ENCODE measurements at places on chromosomes 5 and 9.

- no peak for DNase-seq
These were observed 13.3 kb downstream of the RBM18 start for GRCh38 chr9:122251351-122251750.

GRCh38 chr9:89740722-89741121, 135.9 kb downstream of the GADD45G start:
- DNase-seq = peak; percentile 55

DNA sequence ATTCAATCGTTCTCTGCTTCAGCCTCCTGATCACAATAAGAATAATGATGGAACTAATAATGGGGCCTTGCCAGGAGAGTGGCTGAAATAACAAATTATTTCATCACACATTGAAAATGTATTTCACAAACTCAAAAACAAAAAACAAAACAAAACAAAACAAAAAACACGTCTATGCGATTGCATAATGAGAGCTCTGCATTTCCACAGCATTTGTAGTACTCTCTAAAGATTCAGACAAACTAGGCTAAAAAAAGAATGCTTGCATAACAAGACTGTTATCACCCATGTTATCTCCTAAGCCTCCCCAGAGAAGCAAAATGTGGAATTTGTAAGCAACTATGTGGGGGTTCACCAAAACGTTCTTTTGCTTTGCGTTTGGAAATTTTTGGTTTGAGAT, 48.1 kb downstream of the PRELID2 start:
- no peak for DNase-seq

DNA sequence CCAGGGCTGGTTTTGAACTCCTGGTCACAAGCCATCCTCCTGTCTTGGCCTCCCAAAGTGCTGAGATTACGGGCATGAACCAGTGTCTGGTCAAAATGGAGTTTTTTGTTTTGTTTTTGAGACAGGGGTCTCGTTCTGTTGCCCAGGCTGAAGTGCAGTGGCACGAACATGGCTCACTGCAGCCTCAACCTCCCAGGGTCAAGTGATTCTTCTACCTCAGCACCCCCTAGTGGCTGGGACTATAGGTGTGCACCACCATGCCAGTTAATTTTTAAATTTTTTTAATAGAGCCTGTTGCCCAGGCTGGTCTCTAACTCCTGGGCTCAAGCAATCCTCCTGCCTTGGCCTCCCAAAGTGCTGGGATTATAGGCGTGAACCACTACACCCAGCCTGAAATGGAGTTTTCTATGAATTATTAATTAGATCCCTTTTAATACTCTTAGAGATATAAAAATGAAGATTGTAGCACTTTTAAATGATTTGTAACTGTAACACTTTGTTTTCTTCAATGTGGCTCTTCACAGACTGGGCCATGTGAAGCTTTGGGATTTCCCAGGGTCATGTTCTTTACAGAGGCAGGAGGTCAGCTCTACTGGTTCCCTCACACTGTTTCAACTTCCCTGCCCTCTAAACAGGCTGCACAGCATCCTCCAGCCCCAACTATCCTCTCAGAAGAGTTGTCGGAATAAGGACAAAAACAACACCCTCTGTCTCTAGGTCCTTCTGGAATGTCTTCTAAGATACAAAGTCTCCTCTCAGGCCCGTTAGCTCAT, 32.7 kb upstream of the SPARC start:
- peak; percentile 45 for DNase-seq
